Mammary epithelial cell (primary cell): ENCODE measurements at places on chromosomes 3 and 15. TPM values are rescaled to one million over a fixed set of nuclear protein-coding genes. Genes with fewer than 3 reads are reported as not detected.

The EPHA6 gene
- total RNA-seq, result not detected

DNA sequence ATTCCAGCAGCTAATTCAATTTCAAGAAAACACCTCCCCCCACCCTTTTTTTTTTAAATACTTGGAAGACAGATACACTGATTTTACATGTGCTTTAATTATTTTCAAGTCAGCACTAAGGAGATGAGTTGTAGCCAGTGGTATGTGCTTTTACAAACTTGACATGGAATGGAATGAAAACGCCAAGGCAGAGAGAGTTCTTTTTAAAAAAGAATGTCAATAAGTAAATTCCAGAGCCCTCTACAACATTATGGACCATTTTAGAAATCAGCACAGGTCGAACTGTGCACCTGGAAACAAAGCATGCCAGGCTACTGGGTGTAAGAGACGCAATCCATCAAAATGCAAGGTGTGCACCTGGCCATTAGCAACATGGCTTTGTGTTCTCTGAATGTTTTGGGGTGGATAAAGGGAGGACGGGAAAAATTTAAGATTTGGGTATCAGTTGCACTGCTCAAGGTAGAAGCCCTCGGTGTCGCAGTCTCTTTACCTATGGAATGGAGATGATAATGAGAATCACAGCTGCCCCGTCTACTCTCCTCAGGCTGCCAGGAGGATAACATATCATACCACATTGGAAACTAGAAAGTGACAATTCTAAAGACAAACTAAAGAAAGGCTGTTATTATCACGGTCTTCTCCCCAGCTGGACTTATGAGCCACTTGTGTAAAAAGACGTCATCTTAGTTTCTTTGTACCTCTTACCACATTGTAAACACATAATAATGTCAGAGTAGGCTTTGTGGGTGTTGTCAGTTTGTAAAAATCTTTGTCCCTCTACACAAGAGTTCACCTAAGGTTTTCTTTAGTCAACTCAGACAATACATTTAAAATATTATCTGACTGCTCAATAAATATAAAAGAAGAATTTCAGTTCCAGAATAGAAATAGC, 107.4 kb upstream of the PRICKLE2 start:
- no peak for DNase-seq

- no peak for DNase-seq
These were observed 50.6 kb upstream of the BNIP2 start for GRCh38 chr15:59739557-59740186.

DNA sequence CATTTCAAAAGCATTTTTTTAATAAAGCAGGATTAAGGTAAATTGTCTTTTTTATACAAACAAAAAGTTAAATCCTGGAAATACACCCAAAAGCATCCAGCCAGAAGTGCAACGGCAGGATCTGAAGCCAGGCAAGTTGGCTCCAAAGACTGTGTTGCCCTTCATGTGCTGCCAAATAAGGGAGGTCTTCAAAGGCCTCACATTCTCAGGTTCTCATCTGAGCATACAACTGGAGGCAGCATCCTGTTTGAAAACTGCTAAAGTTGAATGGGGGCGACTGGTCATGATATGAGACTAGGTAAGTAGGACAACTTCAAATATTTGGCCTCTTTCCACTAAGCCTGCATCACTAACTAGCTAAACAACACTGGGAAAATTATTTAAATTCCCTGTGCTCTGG, 52.2 kb downstream of the IMPG2 start:
- DNase-seq, result no peak

GRCh38 chr3:41581700-41582099, 380.2 kb downstream of the ULK4 start:
- no peak for DNase-seq
